ENCODE measurements at places on chromosomes 6 and 20.

GRCh38 chr20:46820682-46821081 is 74.0 kb upstream of the EYA2 start:
- no peak for DNase-seq

DNA sequence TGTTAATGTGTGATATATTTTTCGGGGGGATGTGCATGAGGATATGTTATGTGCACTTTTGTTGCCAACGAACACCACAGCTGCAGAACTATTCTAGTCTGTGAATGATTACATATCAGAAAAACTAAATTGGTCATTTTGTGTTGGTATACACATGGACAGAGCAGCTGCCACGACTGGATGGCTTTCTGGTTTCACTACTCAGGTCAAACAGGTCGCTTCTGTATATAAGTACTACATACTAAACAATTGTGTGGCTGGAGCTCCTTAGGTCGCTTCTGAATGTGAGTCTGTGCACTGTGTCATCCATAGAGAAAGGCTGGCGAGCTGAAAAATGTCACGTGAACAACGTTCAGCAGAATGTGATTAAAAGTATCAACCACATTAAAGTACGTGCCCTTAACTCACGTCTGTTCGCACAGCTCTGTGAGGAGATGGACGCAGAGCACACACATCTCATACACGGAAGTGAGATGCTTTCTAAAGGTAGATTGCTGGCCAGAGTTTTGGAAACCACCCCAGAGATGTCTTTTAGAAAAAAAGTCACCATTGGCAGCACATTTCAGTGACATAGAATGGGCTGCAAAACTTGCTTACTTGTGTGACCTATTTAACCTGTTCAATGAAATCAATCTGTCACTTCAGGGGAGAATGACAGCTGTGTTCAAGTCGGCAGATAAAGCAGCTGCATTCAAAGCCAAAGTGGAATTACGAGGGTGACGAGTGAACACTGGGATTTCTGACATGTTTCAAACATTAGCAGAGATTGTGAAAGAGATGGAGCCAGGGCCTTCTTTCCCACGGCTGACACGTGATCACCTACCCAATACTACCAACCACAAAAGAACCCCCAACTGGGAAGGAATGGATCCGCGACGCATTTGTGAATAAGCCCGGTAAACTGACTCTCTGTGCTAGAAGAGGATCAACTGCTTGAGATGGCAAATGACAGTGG is 176.6 kb downstream of the PDE10A start:
- no peak for DNase-seq

- DNase-seq: no peak
Measured at GRCh38 chr6:90753820-90754643, 167.2 kb upstream of the MAP3K7 start.

GRCh38 chr6:82902290-82902689 is 163.4 kb downstream of the UBE3D start:
- no peak for DNase-seq

- peak; percentile 1 for DNase-seq
Measured at GRCh38 chr20:4084096-4084495, 68.7 kb upstream of the RNF24 start.

- no peak for DNase-seq
Measured at GRCh38 chr6:35185302-35185681, 28.5 kb upstream of the SCUBE3 start.

GRCh38 chr6:114471450-114471849 is 128.6 kb upstream of the HS3ST5 start:
- no peak for DNase-seq

DNA sequence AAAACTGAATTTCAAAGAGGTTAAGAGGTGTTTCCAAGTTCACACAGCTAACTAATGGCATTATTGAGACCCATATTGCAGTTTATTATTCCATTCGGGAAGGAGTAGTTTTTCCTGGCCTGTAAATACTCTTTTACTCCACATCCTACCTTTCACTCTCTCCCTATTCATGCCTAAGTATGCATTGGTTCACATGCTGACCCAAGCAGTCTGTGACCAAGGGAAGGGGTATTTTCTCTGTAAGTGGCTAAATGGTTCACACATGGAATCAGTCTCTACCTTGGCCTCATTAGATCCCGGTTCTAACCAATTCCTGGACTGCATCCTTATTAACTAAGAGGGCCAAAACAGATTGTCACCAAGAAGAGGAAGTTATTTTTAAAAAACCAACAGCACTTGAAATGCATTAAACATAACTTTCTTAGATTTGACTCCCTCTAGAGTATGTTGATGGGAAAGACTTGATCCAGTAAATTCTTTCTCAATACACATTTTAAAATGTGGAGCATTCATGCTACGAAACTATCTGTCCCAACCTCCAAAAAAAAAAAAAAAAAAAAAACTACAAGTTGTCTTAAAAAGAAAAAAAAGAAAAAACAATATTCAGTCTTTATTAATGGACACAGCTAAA is 17.8 kb upstream of the RSPO3 start:
- DNase-seq: no peak

DNA sequence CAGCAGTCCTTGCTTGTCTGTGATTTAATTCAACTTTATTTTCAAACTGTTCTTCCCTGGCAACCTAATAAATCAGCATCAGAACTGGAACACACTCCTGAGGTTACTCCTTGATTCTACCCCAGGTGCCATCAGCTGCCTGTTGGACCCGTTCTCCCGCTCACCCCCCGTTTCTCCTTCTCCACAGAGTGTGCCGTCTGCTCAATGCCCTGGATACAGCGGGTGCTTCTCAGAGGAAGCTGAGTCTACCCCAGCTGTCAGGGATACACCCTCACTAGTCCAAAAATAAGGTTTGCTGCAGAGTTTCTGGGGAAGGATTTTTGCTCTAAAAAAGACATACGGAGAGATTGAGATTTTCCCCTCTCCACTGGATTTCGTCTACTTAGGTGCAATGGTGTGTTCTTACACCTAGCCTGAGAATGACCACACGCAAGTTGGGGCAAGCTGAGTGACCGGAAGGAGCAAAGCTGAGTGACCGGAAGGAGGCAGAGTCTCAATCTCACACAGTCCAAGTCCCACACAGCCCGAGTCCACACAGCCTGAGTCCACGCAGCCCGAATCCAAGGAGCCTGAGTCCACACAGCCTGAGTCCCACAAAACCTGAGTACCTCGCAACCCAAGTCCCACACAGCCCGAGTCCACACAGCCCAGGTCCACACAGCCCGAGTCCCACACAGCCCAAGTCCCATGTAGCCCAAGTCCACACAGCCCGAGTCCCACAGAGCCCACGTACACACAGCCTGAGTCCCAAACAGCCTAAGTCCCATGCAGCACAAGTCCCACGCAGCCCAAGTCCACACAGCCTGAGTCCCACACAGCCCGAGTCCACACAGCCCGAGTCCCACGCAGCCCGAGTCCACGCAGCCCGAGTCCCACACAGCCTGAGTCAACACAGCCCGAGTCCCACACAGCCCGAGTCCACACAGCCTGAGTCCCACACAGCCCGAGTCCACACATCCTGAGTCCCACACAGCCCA is 58.6 kb upstream of the DACT2 start:
- DNase-seq: no peak

DNA sequence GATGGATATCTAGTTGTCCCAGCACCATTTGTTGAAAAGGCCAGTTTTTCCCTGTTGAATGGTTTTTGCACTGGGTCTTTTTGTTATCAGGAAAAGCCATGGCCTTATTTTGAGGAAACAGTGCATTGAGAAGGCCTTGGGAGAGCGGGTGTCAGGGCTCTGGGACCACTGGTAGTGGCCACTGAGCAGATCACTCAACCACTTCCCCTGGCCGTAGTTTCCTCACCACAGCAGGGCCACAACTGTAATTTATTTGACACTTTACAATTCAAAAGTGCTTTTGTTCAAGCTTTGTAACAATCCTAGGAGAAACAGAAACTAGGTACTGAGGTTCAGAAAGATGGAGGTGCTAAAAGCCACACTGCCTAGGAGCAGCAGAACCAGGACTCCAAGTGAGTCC is 281.8 kb downstream of the GMDS start:
- DNase-seq: no peak

- no peak for DNase-seq
Measured at GRCh38 chr6:10854922-10855632, 16.7 kb upstream of the MAK start.

DNA sequence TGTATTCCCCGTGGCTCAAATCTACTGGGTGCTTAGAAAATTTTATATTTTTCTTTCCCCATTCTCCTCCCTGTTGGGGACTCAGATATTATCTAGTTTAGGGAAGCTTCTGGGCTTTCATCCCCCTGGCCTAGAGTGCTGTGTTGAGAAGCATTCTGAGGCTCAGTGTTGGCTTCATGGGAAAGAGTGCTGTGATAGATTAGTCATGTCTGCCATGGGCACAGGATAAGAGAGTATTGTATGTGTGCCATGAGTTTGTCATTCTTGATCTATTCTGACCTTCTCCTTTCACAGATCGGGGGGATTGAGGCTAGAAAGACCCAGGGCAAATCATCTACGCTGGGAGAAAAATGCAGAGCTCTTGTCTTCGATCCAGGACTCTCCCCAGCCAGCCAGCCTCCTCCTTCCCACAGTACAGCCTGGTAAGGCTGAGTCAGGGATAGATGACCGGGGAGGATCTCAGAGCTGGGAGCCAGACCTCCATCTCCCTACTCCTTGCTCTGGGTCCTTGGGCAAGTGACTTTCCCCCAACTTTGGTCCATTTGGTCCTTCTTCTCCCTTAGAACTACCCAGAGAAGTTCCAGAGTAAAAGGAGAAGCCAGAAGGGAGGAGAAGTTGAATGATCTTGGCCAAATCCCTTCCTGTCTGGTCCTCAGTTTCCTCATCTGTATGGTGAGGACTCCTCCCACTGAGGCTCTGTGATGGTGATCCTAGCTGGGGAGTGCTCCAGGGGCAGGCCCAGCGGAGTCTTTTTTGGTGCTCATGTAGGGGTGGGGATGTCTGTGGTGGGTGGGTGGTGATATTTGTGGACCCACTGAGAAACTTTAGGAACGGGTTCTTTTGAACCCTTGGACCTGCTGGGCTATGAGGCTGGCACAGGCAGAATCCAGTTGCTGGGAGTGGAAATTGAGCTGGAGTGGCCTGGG is 5.0 kb downstream of the SRC start:
- no peak for DNase-seq

- DNase-seq: peak; percentile 93
Measured at GRCh38 chr6:37791156-37791919, 28.2 kb upstream of the ZFAND3 start.

GRCh38 chr20:57004416-57004815 is 262.0 kb downstream of the BMP7 start:
- no peak for DNase-seq

DNA sequence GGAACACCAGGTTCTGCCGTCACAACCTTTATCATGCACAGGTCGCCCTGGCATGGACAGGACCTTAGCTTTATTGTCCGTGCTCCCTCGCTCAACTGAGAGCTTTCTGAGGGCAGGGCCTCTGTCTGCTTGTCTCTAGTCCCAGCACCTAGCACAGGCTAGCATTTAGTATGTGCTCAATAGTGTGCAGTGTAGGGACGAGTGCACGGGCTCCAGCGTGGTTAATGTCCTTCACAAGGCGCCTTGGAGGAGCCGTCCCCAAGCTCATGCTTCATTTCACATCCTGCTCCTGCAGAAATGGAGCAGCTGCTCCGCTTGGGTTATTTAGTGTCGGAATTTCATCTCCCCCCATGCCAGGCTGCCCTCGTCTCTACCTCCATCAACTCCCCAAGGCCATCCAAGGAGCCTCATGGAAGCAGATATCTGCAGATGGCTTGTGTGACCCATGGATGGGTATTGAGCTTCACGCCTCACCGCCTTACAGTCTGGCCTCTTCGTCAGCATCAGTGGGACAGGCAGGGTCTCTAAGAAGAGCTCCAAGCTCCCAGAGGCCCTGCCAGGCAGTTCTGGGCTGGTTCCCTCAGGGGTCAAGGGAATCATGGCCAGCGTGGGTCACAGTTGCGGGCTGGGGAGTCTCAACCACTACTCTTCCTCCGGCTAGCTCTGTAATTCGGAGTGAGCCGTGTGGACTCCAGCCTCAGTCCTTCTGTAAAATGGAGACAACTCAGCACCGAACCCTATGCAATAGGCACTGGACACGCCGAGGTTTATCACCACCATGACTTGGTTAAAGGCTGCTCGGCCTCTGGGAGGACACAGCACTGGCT is 60.8 kb upstream of the APCDD1L start:
- DNase-seq: no peak

GRCh38 chr6:7101290-7101689 is 6.5 kb upstream of the RREB1 start:
- no peak for DNase-seq

DNA sequence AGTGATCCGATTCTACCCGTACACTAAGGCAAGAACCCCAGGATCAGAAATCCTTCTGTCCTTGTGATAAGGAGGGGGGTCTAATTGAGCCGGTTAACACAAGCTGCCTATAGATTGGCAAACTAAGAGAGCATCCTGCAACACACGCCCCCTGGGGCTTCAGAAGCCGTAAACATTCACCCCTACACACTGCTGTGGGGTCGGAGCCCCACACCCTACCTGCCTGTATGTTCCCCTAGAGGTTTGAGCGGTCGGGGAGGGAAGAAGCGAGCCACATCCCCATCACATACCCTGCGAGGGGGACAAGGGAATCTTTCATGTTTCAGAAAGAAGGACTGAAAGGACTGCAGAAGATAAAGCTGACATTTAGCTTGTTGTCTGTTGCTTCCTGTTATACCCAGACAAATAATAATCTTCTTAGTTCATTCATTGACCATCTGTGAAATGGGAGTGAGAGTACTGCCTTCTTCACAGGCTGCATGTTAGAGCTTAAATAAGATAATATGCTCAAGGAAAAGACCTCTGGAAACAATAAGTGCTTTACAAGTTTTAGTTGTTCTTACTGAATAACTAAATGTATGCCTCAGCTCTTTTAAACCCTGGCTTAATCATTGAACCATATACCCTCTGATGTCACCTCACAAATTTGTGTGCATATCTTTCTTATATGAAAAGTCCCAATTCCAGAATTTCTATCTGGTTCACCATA is 74.2 kb upstream of the RNF217 start:
- DNase-seq: no peak

All from HEK293T (cell line).